ENCODE measurements at places on chromosomes 3 and 15.

DNA sequence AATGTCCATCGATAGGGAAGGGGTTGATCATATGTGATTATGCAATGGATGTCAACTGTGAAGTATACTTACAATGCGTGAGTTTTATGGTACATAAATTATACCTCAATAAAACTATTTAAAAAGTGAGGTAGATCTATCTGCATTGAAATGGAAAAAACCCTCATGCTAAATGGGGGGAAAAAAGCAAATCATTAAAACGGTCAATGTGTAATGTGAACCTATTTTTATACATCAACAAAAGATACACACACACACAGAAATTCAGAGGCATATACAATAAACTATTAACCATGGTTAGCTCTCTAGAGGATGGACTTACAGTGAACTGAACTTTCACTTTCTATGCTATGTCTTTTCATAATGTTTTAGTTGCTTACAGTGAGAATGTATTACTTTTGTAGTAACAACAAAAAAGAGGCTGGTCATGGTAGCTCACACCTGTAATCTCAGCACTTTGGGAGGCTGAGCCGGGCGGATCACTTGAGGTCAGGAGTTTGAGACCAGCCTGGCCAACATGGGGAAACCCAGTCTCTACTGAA is 23.1 kb downstream of the STIMATE start:
- ATAC-seq: no peak

GRCh38 chr3:45795882-45796765 is at the start of gene SLC6A20:
TSS of gene SLC6A20 (minus strand) at chr3:45796536. CDS start at chr3:45796419, 117 bp downstream.
- ATAC-seq: peak; percentile 77

- ATAC-seq: peak; percentile 53
Measured at GRCh38 chr15:83871808-83872559, 218.1 kb downstream of the ADAMTSL3 start.

GRCh38 chr3:100402891-100403290 is 1.6 kb downstream of the LNP1 start:
- ATAC-seq: no peak

GRCh38 chr15:82680200-82681102 is 29.2 kb downstream of the AP3B2 start:
- ATAC-seq: peak; percentile 93

DNA sequence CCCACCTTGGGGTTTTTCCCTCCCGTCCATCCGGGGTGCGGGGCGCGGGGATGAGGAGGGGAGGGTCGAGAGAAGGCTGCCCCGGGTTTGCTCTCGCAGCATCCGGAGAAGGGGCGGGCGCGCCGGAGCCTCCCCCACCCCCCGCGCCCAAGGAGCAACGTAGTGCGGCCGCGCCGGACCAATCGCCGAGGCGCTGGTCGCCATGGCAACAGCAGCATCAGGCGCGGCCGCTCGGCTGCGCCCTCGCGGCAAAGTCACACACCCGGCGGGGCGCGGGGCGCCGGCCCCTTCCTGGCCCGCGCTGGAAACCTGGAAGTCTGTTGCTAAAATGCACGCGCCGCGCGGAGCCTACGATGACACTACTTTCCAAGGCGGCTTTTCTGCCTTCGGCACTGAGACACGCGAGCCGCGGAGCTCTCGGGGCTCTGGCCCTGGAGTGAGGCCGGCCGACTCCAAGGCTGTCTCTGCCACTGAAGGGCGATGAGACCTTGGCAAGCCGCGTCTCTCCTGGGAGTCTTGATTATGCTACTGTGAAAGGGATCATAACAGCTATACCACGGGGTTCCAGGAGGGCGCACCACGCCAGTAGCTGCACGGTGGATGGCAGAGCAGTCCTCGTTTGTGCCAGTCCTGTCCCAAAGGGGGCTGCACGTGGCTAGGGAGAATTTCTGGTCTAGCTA is at the start of gene IQSEC1:
IQSEC1 (minus strand) TSS at position 104 of the 680 bp plus-strand sequence. CDS start 415 bp downstream, outside the sequence.
- peak; percentile 91 for ATAC-seq

DNA sequence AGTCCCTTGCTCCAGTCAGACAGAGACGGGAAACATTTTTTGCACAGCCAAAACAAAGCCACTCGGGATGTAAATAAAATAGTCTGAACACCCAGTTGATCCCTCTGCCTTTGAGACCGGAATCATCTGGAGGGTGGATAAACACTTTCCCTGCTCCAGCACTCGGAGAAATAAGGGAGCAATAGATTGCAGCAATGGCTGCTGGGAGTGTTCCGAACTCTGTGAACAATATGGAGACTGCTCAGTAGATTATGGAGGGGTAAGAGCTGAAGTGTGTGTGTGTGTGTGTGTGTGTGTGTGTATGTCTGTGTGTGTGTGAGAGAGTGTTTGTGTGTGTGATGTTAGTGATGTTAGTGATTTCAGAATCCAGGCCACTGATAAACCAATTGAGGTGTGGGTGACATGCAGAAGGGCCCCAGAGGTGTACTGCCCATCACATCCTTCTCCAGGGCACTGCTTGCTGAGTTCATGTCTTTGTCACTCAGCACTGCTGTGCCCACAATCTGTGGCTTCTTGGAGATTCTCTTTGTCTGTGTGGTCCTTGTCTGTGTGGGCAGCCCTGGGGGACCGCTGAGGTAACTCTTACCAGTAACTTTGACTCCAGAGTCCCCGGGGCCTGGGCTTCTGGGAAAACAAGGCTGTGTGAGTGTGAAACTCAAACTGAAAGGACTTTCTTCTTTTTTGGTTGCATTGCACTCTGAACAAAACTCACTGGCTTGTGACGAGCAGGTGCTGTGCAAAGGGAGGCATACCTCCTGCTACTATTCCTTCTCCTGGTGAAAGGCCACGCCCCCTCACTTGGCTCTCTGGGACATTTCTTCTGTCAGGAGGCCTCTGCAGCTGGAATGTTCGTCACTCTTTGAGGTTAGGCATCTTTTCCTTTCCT is 23.0 kb downstream of the CRYGS start:
- peak; percentile 16 for ATAC-seq
